ENCODE measurements at places on chromosomes 6 and 20. TPM values are rescaled to one million over a fixed set of nuclear protein-coding genes. Genes with fewer than 3 reads are reported as not detected.

DNA sequence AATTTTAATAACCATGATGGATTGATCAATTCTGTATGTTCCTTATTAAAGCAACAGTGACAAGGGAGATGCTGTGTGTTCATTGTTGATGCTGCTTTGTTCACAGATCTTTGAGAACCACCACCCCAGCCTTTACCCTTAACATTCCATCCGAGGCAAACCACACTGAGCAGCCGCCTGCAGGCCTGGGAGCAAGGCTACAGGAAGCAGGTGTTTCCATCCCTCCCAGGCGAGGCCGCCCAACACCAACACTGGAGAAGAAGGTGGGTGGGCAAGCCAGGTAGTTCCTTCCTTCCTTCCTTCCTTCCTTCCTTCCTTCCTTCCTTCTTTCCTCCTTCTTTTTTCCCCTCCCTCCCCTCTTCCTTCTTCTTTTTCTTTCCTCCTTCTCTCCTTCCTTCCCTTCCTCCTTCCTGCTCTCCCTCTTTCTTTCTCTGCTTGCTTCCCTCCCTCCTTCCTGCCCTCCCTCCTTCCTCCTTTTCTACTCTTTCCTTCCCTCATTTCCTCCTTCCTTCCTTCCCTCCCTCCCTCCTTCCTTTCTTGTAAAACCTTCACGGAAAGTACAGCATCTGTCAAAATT lies 13.7 kb downstream of the TTLL2 start:
- H3K4me3 ChIP-seq, result no peak overlapping the region
- H3K36me3 ChIP-seq, result no peaks in the 10 kb centered on the region
- H3K4me1 ChIP-seq, result no peaks in the 10 kb centered on the region
- H3K27me3 ChIP-seq, result no peaks in the 10 kb centered on the region
- DNase-seq, result no peak

DNA sequence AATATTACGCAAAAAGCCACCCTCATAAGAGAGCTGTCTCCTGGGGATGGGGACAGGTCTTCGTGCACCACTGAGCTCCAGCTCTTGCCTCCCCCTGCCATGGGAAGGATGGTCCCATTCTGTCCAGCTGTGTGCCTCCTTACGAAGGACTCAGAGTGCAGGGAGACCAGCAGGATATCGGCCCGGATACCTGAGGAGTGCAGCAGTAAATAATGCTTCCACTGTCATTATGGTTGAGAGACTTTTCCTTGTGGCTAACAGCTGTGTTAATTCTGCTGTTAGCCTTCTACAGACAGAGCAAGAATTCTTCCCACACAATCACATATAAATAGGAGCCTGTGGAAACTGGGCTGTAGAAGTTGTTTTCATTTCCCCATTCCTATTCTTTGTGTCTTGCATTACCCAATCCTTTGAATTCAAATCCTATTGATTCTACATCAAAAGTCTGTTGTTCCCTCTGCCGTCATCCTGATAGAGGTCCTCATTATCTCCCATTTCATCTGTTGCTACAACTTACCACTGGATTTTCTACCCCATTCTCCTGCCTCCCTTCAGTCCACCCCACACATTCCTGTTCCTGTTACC lies 364.6 kb upstream of the SOX4 start:
- no peak overlapping the region for H3K4me3 ChIP-seq
- no peak overlapping the region for H3K27ac ChIP-seq
- H3K27me3 ChIP-seq, result no peaks in the 10 kb centered on the region
- peaks cover 4% of the 10 kb centered on the region for H3K4me1 ChIP-seq
- no peak for DNase-seq
- H3K36me3 ChIP-seq, result peaks cover 28% of the 10 kb centered on the region

- H3K4me3 ChIP-seq, result no peak overlapping the region
- H3K36me3 ChIP-seq, result no peaks in the 10 kb centered on the region
- no peaks in the 10 kb centered on the region for H3K27me3 ChIP-seq
- DNase-seq, result no peak
- H3K27ac ChIP-seq, result no peak overlapping the region
These were observed 135.2 kb upstream of the MLIP start for GRCh38 chr6:53975941-53976615.

DNA sequence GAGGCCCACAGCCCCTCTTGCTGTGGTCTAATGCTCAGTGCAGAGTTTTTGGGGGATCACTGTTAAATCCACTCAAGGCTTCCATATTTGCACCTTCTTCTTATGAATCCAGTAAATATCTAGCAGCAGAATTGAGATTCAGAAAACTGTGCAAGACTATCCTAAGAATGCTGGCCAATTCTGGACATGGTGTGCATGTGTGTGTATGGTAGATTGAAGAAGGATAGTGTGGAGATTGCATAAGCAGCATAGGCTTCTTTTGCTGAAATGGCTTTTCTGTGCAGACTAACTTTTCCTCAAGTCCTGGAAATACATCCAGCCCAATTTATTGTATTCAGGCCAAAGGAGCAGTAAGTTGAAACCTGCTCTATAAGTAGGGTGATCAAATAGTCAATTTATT lies 39.7 kb downstream of the FBXO9 start:
- peaks cover 8% of the 10 kb centered on the region for H3K4me1 ChIP-seq
- no peak overlapping the region for H3K4me3 ChIP-seq
- H3K27ac ChIP-seq, result no peak overlapping the region
- no peaks in the 10 kb centered on the region for H3K27me3 ChIP-seq

- H3K27ac ChIP-seq, result no peak overlapping the region
- no peaks in the 10 kb centered on the region for H3K27me3 ChIP-seq
- H3K4me3 ChIP-seq, result no peak overlapping the region
- no peaks in the 10 kb centered on the region for H3K4me1 ChIP-seq
- DNase-seq, result no peak
These were observed 272.3 kb downstream of the SYNE1 start for GRCh38 chr6:152364866-152365265.

DNA sequence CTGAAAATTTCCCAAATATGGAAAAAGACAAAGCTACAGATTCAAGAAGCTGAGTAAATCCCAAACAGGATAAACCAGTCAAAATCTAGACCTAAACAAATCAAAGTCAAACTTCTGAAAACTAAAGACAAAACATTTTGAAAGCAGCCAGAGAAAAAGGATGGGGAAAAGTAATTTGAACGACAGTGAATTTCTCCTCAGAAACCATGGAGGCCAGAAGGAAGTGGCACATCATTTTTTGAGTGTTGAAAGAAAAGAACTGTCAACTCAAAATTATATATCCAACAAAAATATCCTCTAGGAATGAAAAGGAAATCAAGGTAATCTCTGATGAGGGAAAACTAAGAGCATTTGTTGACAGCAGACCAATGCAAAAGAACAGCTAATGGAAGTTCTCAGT lies 6.8 kb downstream of the RAB23 start:
- no peaks in the 10 kb centered on the region for H3K27me3 ChIP-seq
- peak overlapping the region; percentile 25 for H3K27ac ChIP-seq
- H3K4me1 ChIP-seq, result peaks cover 63% of the 10 kb centered on the region
- H3K36me3 ChIP-seq, result peaks cover 20% of the 10 kb centered on the region
- no peak overlapping the region for H3K4me3 ChIP-seq
- DNase-seq, result no peak

DNA sequence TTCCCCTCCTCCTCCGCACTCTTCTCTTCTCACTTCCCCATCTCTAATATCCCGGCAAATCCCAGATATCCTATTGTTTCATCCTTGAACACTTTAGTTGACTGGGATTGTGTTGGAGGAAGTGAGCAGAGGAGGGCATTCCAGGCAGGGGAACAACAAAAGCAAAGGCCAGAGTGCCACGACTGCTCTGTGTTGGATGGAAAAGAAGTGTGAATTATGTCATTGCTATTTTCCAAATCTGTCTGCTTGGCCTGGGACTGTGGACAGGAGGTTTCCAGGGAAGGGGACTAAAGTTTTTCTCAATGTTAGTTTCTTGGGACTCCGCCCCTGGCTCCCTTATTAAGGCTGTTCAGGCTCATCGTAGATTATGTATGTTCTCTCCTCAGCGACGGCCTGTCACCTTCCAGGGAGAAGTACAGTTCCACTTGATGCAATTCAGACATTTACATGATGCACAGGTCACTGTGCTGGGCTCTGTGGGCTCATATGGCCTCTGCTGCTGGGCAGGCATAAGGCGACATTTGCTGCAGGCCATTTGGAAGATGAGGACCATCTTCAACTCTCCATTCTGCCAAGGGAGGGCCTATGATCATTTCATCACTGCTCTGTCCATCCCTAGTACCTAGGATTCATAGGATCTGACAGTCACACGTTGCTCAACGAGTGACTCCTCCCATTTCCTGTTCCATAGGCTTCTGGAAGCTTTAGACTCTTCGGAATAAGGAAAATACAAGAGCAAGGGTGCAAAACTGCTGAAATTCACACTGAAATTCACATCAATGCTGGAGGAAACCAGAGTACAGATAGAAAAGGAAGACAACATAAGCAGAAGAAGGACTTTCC lies 99.1 kb upstream of the KCNK16 start:
- peak; percentile 40 for DNase-seq
- peak overlapping the region; percentile 33 for H3K27ac ChIP-seq
- H3K4me1 ChIP-seq, result peaks cover 35% of the 10 kb centered on the region
- H3K4me3 ChIP-seq, result no peak overlapping the region
- H3K27me3 ChIP-seq, result no peaks in the 10 kb centered on the region

DNA sequence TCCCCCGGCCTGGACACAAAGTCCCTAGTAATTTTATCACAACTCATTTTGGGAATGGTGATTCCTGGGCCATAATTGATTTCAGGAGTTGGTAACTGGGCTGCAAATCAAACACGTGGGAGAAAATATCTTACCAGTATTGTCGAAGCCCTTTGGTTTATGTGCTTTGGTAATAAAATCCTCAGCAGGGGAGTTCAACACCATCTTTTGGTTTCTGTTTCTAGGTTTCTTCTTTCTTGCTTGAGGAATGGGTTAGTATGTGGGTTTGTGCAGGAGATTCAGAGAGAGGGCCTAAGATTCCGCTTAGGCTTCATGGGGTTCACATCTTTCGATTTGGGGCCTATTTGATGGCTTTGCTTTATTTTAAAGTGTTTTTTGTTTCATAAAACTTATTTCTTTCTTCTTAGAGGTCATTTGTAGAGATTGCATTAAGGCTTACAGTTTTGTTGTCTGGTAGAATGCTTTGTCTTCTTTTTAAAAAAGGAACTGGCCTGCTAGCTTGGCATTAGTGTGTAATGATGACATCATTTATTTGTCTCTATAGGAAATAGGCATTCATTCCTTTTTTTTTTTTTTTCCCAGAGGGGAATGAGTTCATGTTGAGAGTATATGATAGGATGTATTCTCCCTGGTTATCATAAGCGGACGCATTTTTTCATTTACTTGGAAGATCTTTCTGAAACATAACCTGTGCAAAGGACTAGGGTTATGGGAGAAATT lies 45.8 kb downstream of the CYP24A1 start:
- H3K4me1 ChIP-seq, result peaks cover 13% of the 10 kb centered on the region
- no peak overlapping the region for H3K4me3 ChIP-seq
- H3K27ac ChIP-seq, result no peak overlapping the region

DNA sequence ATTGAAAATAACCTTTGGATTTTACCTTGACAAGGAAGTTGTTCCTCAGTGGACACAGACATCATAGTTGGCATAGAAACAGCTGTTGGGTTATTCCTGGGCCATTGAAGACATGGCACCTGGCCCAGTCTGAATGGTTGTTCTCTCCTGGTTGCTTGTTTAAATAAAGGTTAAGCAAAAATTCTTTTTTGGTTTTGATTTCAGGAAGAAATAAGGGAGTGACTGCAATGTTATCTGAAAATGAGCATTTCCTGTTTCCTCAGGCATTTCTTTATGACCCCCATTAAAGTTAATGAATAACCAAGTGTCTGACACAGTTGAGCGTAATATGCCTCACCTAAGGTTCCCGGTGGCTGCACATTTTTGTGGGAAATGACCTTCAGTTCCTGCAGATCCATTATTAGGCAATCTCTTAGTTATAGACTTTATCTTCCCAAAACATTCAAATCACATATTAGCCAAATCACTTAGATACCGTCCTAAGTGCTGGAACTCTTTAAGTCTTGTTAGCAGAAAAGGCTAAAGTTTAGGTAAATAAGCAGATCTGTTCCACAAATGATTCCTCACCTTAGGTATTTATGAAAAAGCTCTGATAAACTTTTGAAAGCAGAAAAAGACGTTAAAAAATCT lies 648.7 kb upstream of the FLRT3 start:
- no peak overlapping the region for H3K4me3 ChIP-seq
- no peaks in the 10 kb centered on the region for H3K27me3 ChIP-seq
- no peaks in the 10 kb centered on the region for H3K36me3 ChIP-seq
- peaks cover 4% of the 10 kb centered on the region for H3K4me1 ChIP-seq
- H3K27ac ChIP-seq, result no peak overlapping the region

DNA sequence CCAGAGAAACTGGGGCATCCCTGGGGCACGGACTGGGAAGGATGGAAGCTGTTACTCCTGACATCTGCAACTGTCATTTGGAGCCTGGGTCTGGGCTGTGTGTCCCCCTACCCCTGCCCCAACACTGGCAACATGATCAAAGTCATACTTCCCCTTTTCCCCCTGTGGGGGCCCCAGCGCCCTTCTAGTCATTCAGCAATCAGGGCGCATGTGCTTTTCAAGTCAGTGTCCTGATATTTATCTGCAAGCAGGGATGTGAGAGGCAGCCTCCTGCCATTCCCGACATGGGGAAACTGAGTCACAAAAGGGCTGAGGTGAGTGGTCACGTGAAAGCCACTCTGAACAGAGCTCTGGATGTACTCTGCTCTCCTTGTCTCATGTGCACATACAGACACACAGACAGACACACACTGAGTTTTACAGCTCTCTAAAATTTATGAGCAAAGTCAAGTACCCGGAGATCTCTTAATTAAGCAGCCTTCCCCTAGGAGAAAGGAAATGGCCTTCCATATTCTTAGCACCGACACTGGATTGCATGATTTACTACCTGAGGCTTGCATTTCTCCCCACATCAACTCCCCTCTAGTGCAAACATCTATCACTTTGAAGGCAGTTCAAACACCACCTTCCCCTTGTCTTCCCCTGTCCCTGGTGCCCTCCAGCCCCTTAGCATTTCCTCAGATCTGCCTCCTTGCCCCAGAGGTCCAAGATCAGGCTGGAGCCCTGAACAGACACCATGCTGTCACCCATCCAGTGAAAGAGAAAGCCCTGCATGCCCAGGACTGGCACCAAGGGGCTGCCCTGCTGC lies 170.7 kb downstream of the CDC5L start:
- peak overlapping the region; percentile 72 for H3K27ac ChIP-seq
- H3K36me3 ChIP-seq, result no peaks in the 10 kb centered on the region
- H3K27me3 ChIP-seq, result no peaks in the 10 kb centered on the region

DNA sequence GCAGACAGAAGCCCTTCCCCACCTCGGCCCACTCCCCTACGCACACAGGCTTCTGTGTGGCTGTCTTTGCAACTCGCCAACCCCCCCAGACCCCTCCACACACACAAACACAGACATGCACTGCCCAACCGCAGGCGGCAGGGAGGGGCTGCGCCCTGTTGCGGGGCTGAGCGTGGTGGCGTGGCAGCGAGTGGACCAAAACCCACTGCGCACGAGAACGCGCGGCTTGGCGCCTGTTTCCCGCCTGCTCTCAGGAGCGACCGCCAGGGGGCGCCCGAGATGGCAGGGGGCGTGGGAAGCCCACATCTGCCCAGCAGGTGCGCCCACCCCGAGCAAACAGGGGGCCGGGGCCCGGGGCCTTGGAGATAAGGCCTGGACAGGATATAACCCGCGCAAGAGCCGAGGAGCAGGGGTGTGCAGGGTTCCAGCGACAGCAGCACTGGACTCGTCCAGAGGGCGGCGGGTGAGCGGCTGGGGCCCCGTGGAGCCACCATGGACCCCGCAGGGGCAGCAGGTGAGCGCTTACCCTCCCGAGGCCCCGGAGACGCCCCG lies at the start of gene RBPJL:
RBPJL (plus strand) TSS at position 410 of the 552 bp plus-strand sequence; CDS start at position 493, 83 bp downstream.
- no peaks in the 10 kb centered on the region for H3K36me3 ChIP-seq
- peaks cover 4% of the 10 kb centered on the region for H3K27me3 ChIP-seq
- peaks cover 1% of the 10 kb centered on the region for H3K4me1 ChIP-seq
- H3K27ac ChIP-seq, result no peak within 1 kb of the TSS
- no peak within 1 kb of the TSS for H3K4me3 ChIP-seq
- no peak for DNase-seq

The PROKR2 gene
- not detected for total RNA-seq

Measured in osteocyte (in vitro differentiated cells).